Aortic smooth muscle cell (primary cell): ENCODE measurements at places on chromosomes 1 and 21. TPM values are rescaled to one million over a fixed set of nuclear protein-coding genes. Genes with fewer than 3 reads are reported as not detected.

The EEIG2 gene
- 17.3 and 21.4 TPM in 2 replicates for total RNA-seq

The TMEM35B gene
- 23.6 and 27.9 TPM in 2 replicates for total RNA-seq

The PWP2 gene
- total RNA-seq = 2.6 and 3.0 TPM in 2 replicates

The HCRTR1 gene
- total RNA-seq = 0.26 TPM in 1 of 2 replicates, not detected in the other

The KRTAP19-3 gene
- total RNA-seq = not detected in 2 replicates

The SOX13 gene
- total RNA-seq = 8.6 and 9.0 TPM in 2 replicates

The ZNF683 gene
- total RNA-seq = not detected in 2 replicates

The YTHDF2 gene
- total RNA-seq = 44.1 and 45.8 TPM in 2 replicates

The TFF1 gene
- not detected in 2 replicates for total RNA-seq

The U2AF1 gene
- total RNA-seq = 15.2 and 21.5 TPM in 2 replicates

The SPRR1A gene
- not detected in 2 replicates for total RNA-seq

The TMEM201 gene
- 3.0 and 3.2 TPM in 2 replicates for total RNA-seq
